Fibroblast of lung (primary cell): ENCODE measurements at places on chromosomes 6 and 20.

- no peak for DNase-seq
Observed at GRCh38 chr6:91852252-91852651, 1265.4 kb upstream of the MAP3K7 start.

- DNase-seq, result peak; percentile 75
Observed at GRCh38 chr6:23454080-23454976, 671.7 kb upstream of the NRSN1 start.

GRCh38 chr20:64152906-64153305, 11.3 kb upstream of the MYT1 start:
- DNase-seq, result no peak

- no peak for DNase-seq
Observed at GRCh38 chr6:156009656-156010055, 554.0 kb upstream of the NOX3 start.

DNA sequence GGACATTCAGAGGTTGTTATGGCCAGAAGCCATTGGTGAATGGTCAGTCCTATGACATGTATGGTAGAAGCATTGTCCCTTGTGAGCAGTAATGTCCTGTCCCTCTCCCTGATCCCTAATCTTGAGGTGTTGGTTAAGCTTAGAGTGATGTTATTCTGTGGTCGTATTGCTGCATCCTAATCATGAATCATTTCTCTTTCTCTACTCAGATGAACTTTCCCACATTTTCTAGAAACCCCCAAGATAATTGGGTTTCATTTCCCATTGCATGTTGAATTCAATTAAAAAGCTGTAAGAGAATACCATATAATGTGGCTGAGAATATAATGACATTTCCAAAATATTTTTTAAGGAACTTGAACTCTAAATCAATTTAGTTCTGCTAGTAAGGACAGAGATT, 175.1 kb downstream of the PLCB4 start:
- no peak for DNase-seq

- no peak for DNase-seq
Observed at GRCh38 chr6:21885111-21885510, 291.6 kb downstream of the SOX4 start.

- peak; percentile 39 for DNase-seq
Observed at GRCh38 chr6:161353208-161353613, 79.3 kb upstream of the AGPAT4 start.

GRCh38 chr6:31470801-31471200, 27.1 kb upstream of the MICB start:
- DNase-seq, result no peak

- DNase-seq, result no peak
Observed at GRCh38 chr20:21529863-21530262, 16.0 kb upstream of the NKX2-2 start.

- DNase-seq, result no peak
Observed at GRCh38 chr6:34281702-34282334, 33.0 kb upstream of the SMIM29 start.

GRCh38 chr6:139699335-139699734, 324.9 kb upstream of the CITED2 start:
- DNase-seq, result peak; percentile 33

DNA sequence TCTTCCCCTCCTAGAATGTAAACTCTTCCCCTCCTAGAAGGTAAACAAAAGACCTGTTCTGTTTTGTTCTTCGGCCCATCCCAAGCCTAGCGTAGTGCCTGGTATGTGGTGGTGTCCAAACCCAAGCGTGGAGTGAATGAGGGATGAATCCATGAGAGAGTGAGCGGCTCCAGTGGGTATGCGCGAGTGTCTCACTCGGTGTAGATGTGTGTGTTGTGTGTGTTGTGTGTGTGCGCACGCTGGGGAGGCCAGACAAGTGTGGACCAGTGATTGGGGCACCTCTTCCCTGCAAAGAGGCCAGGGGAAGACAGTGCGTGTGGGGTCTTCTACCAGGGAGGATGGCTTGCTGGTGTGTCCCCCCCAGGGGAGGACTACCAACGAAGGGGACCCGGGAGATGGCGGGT, 392 bp upstream of the SLC2A10 start:
- DNase-seq, result no peak
